NCI-H748 treated with DMSO at 0.1 percent for 48 hours (cell line): ENCODE measurements at places on chromosomes 2 and 18.

DNA sequence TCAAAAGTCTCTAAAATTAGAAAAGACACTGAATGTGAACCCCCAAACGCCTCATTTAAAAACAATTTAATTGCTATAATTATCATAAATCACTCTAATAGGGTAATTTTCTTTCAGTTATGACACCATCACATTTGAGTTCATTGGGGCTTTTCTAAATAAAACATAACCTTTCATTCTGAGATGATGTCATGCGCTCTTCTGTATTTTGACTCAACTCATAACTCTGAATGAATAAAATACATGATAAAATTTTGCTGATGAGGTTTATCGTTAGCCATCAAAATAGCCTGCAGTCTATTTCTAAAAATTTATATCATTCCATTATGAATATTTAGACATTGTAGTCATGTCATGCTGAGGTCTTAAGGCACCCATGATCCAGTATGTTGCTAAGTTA, 1099.7 kb downstream of the SUCLG1 start:
- no peak for DNase-seq

DNA sequence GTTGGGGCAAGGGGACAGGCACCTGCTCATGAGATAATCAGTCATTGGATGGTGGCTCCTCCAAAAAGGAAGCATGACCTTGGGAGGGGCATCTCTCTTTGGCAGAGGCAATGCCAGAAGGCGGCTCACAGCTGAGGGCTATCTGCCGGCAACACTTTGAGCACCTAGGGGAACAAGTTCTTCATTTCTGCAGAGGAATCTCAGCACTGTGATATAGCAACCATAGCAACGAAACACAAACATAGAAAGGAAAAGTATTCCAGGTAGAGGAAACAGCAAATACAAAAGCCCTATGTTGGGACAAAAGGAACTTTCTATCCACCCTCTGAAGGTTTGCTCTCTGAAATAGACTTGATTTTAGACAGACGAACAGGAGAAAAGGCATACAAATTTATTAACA, 89.1 kb upstream of the NEDD4L start:
- no peak for DNase-seq

- DNase-seq = no peak
Observed at GRCh38 chr2:188378371-188378950, 86.8 kb downstream of the GULP1 start.

DNA sequence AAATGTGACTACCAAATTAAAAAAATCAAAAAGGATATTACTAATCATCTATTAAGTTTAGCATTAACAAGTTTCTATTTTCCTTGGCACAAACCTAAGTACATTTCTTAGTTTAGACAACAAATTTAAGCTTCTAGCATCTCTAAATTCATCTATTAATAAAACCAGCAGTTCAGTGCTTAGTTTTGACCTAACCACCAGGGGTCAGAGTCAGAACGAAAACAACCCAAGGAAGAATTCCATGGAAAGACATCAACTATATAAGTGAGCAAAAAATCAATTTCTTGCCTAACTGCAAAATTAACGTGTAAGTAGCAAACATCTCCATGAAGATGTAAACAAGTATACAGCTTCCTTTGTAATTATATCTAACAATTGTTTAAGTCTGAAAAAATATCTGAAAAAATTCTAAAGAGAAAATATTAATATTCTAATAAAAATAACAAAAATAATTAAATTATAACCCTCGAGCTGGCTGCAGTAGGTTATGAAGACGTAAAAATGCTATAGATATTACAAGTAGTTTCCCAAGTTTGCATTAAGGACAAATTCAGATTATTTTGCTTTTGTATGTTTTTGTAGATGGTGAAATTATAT, 83.7 kb downstream of the CERKL start:
- peak; percentile 48 for DNase-seq

- DNase-seq = no peak
Observed at GRCh38 chr18:29377346-29377745, 1200.4 kb upstream of the CDH2 start.

DNA sequence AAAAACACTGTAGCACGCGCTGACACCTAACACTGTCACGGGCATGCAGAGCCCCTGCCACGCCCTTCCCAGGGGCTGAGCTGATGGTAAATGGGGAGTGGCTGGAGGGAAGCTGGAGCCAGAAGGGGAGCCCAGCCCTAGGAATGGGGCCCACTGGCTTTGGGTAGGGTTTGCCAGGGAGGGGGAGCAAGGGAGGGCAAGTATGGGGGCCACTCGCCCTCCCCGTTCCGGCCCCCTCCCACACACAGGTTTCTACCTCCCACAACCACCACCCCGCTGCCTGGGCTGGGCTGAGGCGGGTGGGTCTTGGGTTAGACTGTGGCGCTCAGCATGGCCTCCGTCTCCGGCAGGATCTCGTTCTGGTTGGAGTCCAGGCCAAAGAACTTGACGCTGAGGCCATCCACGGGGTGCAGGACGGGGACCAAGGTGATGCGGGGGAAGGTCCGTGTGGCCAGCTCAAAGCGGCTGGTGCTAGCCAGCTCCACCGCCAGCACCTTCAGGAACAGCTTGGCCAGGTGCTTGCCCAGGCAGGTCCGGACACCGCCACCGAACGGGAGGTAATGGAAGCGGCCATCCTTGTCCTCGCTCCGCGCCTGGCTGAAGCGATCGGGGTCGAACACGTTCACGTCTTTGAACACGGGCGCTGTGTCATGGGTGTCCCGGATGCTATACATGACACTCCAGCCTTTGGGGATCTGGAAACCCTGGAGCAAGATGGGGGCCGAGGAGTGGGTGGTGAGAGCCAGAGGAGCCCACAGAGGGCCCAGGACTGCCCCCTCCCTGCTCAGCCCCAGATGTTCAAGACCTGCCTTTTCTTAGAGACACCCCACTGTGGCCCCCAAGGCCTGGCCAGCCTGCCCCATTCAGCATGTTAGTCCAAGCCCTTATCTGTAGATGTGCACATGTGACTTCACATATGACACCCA, 15.5 kb downstream of the CYP26B1 start:
- DNase-seq = no peak

DNA sequence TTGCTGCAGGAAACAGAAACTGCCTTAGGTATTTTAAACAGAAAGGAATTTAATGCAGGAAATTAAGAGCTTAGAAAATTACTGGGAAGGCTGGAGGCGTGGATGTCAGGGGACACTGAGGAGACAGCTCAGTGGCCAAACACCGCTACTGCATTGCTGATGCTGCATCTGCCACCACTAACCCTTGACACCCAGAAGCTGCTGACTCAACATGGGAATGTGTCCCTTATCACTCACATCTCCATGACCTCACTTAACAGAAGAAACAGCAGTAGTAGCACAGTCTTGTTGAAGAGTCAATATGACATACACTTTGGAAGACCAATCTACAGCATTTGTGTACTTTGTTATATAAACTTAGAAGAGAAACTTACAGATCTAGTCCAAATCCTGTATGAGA, 906.1 kb downstream of the SLC4A3 start:
- no peak for DNase-seq

- DNase-seq = peak; percentile 36
Observed at GRCh38 chr18:12307701-12308385, at the start of gene TUBB6. Gene TUBB6, plus strand, starts transcription at chr18:12308241. Its CDS starts 52 bp downstream, at chr18:12308293.

GRCh38 chr2:236972491-236973342, 113.0 kb upstream of the COPS8 start:
- peak; percentile 78 for DNase-seq

DNA sequence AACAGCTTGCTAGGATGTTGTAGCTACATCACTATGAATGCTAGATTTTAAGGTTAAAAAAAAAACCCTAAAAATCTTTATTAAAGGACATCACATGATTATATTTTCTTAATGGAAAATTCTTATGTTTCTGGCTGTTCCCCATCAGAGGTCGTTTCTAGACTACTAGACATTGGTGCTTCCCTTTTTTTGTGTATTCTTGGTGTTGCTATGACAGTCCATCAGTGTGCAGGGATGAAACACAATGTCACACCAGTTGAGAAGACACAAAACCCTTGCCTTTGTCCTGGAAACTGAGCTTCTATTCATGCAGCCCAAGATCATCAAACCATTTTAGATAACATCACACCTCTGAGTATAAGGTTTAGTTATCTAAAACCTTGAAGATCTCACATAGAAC, 19.9 kb upstream of the TMEM131 start:
- no peak for DNase-seq

DNA sequence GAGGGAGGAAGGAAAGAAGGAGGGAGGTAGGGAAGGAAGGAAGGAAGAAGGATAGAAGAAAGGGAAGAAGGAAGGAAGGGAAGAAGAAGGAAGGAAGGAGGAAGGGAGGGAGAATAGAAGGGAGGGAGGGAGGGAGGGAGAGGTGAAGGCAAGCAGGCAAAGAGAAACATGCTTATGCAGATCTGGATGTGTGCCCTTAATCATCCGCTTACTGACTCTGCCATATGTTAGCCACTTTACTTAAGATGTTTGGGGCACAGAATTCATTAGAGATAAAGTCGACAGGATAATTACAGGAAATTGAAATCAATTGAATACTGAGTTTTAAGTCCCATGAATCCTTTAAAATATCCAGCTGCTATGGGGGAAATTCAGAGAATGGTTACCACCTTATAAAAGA, 334.2 kb downstream of the GRB14 start:
- no peak for DNase-seq

DNA sequence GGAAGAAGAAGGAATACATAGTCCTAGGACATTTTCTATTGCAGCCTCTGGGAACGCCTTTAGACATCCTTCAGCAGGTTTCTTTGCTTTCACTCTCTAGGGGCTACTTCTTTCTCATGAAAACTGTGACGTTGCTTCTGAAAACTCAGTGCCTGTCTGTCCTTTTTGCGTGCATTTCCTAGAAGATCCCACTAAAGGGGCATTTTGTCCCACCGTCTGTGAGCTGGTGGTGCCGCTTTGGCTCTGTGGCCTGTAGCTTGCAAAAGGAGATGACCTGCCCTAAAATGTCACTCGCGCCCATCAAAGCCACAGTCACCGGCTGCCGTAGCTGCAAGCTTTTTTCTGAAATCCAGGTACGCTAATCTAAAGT, 579 bp downstream of the STAT4 start:
- DNase-seq = no peak

GRCh38 chr2:109326306-109326705, 197.3 kb downstream of the SH3RF3 start:
- DNase-seq = no peak

GRCh38 chr18:35326695-35327387, 17.4 kb downstream of the ZNF24 start:
- no peak for DNase-seq

- DNase-seq = no peak
Observed at GRCh38 chr2:36754578-36754977, 58.1 kb downstream of the VIT start.

- DNase-seq = no peak
Observed at GRCh38 chr18:8586941-8587340, 22.3 kb upstream of the RAB12 start.

DNA sequence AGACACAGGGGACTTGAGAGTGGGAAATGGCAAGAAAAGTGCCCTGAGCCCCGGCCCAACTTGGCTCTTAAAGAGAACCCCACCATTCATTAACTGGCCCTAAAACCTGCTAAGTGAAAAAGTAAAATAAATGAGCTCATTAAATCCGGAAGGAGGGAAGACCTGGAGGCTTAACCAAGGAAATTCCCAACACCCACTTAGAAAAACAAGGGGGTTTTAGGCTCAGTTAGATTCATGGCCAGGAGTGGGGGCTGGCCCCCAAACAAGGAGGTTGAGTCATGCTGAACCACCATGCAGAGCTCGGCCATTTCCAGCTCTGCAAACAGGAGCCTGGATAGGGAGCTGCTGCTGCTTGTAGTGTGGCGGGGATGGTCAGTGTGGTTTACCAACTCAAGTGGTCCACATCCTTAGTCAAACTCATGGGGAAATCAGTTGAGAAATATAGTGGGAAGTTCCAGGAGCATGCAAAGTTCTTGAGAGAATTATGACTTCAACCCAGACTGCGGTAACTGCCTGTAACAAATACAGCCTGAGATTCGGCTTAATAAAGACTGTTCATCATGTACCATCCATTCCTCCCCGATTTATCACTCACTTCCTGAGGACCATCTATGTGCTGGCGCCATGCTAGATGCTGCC, 39.7 kb upstream of the MRPL19 start:
- DNase-seq = no peak

DNA sequence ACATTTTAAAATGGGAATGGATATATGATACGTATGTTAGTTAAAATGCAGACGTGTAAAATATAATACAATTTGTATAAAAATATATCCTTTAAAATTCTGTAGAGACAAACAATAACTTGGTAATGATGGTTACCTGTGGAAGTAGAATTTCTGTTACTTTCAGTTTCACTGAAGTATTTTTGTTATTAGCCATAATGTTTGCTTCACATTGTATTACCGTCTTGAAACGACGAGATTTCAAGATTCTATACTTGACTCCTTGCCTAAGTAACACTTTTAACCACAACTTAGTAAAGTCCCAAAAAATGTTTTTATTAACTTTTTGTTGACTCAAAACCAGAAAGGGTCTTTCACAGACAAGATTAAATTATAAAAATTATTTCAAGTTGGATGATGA, 488.3 kb upstream of the VRK2 start:
- DNase-seq = no peak

GRCh38 chr2:216111122-216111521, 2.0 kb downstream of the XRCC5 start:
- DNase-seq = no peak

DNA sequence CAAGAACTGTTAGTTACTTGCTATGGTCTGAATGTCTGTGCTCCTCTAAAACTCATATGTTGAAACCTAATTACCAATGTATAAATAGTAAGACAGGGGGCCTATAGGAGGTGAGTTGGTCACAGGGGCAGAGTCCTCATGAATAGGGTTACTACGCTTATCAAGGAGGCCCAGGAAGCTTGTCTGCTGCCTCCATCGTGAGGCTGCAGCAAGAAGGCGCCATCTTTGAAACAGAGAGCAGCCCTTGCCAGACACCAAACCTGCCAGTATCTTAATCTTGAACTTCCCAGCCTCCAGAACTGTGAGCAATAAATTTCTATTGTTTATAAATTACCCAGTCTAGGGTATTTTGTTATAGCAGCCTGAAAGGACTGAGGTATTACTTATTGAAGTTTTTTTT, 79.1 kb downstream of the TGIF1 start:
- no peak for DNase-seq

GRCh38 chr2:18267501-18267900, 293.0 kb downstream of the RDH14 start:
- no peak for DNase-seq

DNA sequence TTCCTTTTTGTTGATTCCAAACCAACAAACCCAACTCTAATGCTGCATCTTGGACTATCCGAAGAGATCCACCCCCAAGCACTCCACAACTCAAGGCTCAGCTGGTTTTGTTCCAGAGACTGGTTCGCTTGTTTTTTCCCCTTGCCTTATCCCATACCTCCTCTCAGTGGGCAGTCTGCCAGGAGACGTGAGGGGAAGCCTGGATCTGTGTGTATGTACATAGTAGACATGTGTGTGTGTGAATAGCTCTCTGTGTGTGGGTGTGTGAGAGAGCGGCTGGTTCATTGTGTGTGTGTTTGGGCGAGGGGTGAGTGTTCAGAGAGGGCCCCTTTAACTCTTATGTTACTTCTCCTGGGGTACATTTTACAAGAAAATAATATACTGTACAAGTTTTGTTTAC, 94.4 kb downstream of the NRP2 start:
- peak; percentile 84 for DNase-seq

- DNase-seq = no peak
Observed at GRCh38 chr18:58541789-58542425, 87.0 kb downstream of the ALPK2 start.

- no peak for DNase-seq
Observed at GRCh38 chr18:76144844-76145243, 350.2 kb downstream of the ZNF516 start.
